ENCODE measurements at places on chromosomes 16 and 17.

DNA sequence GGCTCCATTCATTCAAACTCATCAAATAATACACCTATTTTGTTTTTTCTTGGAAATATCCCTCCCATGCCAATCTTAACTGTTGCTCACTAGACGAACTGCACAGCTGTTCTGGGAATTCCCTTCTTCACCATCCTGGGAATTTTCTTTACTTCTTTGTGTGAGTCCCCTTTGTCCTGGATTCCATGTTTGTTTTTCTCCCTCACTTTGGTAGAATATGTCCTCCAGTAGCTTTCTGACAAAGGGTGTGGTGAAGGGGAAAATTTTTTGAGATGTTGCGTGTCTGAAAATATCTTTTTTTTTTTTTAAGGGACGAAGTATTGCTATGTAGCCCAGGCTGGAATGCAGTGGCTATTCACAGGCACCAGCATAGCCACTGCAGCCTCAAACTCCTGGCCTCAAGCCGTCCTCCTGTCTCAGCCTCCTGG is 17.2 kb upstream of the UTP6 start:
- no peak for DNase-seq

- no peak for DNase-seq
Observed at GRCh38 chr17:11515901-11516300, 82.4 kb upstream of the DNAH9 start.

GRCh38 chr17:78704594-78704993 is 77.5 kb downstream of the CYTH1 start:
- DNase-seq = no peak

- DNase-seq = no peak
Observed at GRCh38 chr16:1278477-1278876, 22.6 kb downstream of the TPSD1 start.

DNA sequence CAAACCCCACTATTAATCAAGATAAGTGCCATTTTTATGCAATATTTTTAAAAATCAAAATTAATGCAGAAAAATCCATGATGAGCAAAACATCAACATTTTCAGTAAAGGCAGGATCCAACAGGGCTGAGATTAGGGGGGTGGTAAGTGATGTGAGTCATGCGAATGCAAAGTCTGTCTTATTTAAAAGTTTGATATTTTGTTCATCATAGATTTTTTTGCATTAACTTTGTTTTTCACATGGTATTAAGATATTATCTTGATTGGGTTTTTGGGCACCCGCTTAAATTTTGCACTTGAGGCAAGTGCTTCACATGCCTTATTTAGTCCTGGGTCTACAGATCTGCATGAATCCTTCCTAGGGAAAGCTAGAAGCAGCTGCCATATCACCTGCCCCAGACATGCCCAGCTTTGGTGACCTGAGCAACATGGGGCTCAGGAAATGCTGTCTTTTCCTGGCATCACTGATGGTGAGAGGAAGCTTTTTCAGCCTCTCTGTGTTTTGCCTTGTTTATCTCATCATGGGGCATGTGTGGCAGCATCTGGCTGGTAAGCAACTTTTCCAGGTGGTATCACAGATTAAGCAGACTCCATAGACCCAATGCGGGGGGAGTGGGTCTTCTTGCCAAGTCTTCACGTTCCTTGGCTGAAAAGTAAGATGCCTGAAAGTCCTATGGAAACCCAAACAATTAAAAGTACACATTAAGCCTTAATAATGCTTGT is 57.6 kb upstream of the NFAT5 start:
- no peak for DNase-seq

- no peak for DNase-seq
Observed at GRCh38 chr16:81569361-81570034, 124.9 kb downstream of the CMIP start.

- DNase-seq = no peak
Observed at GRCh38 chr16:61929776-61930175, 106.5 kb downstream of the CDH8 start.

DNA sequence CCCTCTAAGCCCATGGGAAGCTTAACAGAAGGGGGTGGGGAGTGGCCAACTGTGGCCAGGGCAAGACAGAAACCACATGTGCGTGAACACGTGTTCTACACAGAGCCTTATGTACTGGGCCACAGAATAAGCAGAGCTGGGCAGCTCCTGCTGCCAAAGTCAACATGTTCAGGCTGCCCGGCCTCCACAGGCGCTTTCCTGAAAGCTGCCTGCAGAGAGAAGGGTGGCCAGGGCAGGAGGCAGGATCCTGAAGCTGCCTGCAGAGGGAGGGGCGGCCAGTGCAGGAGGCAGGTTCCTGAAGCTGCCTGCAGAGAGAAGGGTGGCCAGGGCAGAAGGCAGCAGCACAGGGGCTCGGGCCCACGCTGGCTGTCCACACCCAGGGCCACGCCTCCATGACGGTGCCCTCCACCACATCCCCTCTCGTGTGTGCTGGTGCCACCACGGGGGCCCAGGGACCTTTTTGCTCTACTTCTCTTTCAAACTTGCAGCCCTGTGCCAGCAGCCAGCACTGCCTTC is 79.5 kb downstream of the ANKRD11 start:
- DNase-seq = no peak

- DNase-seq = peak; percentile 88
Observed at GRCh38 chr16:67055712-67056487, 27.0 kb downstream of the CBFB start.

DNA sequence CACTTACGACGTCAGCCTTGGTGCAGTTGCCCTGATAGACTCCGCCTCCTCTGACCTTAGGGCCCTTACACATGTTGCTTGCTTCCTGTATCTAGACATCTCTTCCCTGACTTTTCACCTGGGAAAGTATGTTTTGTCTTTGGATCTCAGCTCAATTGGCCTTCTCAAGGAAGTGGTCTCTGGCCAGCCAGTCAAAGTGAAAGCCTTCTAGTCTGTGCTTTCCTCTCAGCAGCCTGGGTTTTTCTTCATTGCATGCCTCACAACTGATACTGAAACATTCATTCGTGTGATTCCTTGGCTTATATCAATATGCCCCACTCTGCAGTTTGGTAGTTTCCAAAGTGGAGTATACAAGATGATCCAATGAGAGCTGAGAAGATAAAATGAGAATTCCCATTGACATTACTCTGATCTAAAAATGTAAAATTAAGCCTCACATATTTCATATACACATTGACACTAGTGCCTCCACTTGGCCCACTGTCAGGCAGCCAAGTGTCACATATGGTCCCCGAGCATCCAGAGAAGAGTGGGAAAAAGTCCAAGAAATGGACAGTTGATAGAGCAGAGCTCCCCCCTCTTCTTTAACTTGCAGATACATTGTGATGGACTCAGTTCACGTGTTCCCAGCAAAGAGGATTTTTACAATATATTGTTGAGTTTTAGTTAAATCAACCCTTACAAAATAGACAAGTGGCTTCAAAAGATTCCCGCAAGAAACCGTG is 371.2 kb upstream of the ASIC2 start:
- DNase-seq = no peak

DNA sequence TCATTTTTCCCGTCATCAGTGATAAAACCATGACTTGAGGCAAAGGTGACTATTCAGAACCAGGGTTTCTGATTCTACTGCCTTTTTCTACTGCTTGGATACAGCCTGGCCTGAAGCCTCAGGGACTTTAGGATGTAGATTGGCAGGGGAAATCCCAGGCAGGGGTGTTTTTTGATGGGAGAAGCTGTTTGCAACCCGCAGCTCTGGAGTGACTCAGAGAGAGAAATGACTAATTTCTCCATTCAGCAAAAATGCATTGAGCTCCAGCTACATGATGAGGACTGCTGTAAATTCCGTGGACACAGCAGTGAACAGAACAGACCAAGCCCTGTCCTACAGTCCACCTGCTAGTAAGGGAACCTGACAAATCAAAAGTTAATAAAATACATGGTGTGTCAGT is 560.6 kb downstream of the CDH13 start:
- peak; percentile 43 for DNase-seq

DNA sequence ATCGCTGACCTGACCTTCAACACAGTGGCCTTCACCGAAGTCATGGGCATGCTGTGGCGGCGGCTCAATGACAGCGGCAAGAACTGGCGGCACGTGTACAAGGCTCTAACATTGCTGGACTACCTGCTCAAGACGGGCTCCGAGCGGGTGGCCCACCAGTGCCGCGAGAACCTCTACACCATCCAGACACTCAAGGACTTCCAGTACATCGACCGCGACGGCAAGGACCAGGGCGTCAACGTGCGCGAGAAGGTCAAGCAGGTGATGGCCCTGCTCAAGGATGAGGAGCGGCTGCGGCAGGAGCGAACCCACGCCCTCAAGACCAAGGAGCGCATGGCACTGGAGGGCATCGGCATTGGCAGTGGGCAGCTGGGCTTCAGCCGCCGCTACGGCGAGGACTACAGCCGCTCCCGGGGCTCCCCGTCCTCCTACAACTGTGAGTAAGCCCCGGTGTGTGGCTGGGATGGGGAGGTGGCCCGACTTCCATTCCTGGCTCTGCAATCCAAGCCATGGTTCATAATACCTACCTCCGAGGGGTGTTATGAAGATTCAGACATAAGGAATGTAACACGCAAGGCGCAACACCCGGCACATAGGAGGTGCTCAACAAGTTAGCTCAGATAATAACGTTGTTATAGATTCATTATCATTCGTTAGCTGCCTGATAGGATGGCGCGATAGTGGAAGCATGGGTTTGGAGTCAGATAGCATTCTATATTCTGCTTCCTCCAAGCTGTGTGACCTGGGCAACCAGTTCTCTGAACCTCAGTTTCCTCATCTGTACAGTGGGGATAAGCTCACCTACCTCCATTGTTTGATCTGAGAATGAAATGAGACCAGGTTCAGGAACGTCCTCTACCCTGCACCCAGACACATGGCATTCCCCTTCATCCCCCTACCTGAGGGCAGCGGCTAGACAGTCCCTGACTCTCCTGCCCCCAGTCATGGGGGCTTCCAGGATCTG is 4.4 kb downstream of the EPN3 start:
- no peak for DNase-seq

All from fibroblast of skin of left quadriceps (primary cell).